ENCODE measurements at places on chromosomes 2 and 18.

DNA sequence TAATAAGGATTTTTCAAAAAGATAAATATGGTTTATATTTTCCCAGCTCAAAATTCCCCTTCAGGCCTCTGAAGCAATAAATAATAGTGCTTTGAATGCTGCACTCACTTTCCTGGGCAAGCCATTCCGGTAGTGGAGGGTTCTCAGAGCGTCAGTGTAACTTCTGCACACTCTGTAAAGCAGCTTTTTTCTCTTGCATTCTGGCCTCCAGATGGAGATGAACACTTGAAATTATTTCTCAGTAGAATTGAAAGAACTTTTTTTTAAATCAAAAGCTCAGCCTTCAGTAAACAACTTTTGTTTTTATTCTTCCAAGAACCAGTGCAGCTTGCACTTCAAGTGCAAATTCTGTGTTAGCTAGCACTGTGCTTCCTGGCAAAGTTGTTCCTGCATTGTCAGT lies 281.1 kb upstream of the RAB12 start:
- no peak for DNase-seq

DNA sequence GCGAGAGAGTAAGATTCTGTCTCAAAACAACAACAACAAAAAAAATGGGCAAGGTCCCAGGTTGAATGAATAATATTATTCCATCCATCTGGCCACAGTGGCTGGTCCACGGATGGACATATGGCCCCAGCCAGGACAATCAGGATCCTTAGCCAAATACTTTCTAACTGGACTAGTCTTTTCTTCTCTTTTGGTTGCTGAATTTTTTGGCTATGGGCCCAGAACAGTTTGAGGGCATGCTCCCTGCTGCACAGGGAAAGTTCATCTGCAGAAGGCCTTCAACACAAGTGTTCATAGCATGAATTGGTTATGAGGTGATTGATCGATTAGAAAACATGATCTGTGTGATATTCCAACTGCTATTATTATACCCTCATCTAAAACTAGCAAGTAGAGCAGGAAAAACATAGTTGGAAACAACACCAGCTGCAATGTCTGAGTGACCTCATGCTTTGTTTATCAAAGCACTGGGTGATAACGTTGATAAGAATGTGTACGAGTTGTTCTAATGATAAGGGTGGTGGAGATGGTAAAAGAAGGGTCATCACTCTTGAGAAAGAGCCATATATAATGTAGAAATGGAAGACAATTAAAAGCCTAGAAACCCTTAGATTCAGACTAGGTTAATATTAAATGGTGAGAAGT lies 47.8 kb upstream of the RNF103 start:
- DNase-seq = no peak

DNA sequence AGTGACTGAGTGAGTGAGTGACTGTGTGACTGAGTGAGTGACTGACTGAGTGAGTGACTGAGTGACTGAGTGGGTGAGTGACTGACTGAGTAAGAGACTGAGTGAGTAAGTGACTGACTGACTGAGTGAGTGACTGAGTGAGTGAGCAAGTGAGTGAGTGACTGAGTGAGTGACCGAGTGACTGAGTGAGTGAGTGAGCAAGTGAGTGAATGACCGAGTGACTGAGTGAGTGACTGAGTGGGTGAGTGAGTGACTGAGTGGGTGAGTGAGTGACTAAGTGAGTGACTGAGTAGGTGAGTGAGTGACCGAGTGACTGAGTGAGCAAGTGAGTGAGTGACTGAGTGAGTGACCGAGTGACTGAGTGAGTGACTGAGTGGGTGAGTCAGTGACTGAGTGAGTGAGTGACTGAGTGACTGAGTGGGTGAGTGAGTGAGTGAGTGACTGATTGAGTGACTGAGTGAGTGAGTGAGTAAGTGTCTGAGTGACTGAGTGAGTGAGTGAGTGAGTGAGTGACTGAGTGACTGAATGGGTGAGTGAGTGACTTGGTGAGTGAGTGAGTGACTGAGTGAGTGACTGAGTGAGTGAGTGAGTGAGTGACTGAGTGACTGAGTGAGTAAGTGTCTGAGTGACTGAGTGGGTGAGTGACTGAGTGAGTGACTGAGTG lies 13.3 kb downstream of the MAL start:
- DNase-seq = no peak

DNA sequence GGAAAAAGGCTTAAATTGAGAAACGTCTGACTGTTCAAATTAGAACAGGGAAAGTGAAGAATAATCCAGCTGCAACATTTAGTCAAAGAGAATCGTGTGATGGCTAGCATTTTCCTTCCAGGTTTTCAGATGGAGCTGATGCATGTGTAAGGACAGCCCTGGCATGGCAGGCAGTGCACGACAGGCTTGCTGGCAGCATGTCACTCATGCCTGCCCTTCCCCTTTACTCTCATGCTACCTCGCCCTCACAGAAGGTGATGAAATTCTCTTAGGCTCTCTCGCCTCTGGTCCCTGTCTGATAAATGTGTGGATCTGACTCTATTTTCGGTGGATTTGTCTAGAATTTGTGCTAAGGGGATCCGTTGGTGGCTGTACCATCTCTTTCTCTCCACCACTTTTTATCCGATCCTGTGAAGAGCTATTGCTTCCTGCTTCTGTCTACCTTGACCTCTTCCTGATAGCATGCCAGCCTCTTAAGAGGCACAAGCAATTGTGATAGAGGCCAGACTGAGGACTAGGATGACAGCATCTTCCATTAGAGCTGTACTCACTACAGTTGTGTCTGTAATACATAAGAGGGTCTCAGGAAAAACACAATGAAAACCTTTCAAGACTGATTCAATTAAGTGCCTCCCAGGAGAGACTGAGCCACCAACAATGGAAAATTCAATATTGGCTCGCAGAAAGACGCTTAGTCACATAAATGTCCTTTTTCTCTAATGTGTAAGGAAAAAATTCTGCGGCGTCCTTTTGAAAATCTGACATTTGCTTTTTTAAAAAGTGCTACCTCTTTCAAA lies 65.6 kb upstream of the NOSTRIN start:
- DNase-seq = no peak

- no peak for DNase-seq
Measured at GRCh38 chr2:11679486-11680181, 9.6 kb upstream of the NTSR2 start.

DNA sequence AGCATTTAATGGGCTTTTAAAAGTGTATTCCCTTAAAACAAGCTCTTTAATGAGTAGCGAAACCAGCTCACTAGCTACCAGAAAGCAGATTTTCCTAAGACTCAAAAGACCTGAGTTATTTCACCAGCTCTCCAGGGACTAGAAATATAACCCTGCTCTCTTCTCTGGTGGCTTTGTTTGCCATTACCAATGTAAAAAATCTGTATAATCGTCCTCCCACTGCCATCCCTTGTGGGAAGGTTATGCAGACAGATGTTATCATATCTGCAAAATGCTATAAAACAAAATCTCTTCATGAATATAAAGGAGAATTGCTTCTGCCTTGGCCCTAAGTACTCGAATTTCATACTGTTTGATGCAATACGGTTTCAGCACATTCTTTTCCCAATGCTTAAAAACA lies 335.2 kb downstream of the NUP35 start:
- no peak for DNase-seq

GRCh38 chr2:46555646-46556234 lies 76.4 kb downstream of the TMEM247 start:
- no peak for DNase-seq

DNA sequence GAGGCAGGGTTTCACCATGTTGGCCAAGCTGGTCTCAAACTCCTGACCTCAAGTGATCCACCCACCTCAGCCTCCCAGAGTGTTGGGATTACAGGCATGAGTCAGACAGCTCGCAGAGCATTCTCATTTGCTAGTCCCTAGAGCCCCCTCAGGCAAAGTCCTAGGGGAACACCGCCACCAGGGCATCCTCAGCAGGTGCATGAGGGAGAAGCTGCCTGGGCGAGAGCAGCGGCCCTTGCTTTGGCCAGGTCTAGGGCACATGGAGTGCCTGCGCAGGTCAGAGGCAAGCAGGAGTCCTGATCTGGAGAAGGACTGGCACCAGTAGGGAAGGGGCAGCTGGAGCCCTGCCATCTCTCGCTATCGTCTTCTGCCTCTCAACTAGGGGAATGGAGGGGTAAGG lies 32.4 kb downstream of the NGEF start:
- DNase-seq = no peak

DNA sequence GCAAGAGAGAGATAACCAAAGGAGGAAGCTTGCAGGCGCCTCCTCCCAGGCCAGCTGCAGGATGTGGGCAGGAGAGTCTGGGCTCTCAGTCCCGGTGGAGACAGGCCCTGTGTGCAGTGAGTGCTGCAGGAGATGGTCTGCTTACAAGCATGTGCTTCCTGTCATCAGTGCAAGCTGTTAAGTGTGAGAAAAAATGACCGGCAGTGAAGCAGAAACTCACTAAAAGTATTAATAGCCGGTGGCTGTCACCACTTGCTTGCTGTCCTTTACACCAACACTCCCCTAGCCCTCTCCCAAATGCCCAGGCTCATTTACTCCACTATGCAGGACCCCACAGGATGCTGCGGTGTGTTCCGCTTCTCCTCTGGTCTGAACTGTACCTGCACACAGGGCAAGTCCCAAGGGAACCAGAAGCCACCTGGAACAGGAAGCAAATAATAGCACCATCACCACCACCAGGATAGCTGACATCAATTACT lies 435.6 kb upstream of the HS6ST1 start:
- no peak for DNase-seq

DNA sequence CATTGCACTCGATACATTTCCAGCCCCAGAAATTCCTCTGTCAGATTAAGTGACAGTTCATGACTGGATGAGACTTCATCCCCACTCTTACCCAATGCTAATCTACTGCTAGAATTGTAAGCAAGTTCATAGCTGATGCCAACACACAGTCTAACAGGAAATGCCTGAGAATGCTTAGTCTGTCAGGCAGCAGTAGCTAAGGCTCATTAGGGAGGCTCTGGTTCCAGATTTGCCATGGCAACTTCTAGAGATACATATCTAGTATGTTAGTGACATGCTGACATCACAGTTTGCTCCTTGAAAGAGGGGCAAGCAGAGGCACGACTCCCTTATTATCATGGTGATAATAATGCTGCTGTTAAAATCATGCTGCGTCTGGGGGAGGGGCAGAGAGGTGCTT lies 198.4 kb downstream of the RBM43 start:
- DNase-seq = no peak

- DNase-seq = no peak
Measured at GRCh38 chr2:45885171-45885621, 233.7 kb downstream of the PRKCE start.
